ENCODE measurements at places on chromosomes 11 and 22.

- DNase-seq = no peak
Measured at GRCh38 chr22:25748140-25748539, 6.2 kb downstream of the MYO18B start.

DNA sequence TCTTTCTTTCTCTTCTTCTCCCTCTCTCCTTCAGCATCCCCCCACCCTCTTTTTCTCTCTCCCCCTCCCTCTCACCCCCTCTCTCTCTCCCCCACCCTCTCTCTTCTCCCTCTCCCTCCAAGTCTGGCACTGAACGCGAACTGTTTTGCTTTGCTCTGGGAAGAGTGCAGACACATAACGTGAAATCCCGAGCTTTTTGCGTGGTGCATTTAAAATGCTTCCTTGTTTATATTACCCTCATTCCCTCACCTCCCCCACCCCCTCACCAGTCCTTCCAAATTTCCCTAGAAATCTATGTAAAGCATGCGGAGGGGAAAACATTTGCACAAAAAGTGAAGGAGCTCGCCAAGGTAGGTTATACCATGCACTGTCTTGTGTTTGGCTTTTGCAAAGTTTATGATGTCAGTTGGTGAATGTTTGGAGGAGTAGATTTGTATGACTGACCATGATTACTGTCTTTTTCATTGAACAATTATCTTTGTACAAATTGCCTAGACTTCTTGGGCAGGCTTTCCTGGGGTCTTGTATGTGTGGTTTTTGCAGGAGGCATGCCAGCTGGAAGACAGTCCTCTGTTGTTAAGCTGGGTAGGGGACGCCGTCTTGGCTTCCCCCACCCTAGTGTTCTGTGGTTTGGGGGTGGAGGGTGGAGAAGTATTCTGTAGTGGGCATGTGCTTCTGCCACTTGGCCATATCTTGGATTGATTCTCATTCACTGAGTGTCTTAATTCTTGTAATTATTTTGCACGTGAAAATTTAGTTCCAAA, 123.7 kb upstream of the HSD17B12 start:
- no peak for DNase-seq

- no peak for DNase-seq
Measured at GRCh38 chr22:30305519-30305905, 16.2 kb upstream of the CASTOR1 start.

DNA sequence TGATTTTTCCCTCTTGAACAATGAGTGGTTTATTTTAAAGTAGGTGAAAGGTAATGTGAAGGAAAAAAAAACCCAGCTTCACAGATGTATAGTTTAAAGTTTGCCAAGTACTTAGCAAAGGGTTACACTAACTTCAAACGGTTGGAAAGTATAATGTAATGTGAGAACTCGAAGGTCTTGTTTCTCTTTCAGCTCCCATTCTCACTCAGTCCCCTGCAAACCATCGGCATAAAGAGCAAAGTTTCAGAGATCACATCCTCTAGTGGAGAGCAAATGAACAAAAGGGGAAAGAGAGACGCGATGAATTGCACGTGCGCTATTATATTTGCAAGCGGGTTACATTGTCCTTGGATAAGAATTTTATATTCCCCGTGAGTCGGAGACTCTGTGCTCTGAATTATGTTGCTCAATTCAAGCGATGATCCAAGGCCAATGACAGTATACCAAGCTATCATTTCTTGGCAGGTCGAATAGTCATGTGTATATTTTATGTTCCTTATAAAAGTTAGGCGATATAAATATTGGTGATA, 37.6 kb upstream of the BIRC3 start:
- DNase-seq = no peak

GRCh38 chr11:119431523-119431922, 8.6 kb upstream of the THY1 start:
- no peak for DNase-seq
